Colonic mucosa (tissue), 4 donors: ENCODE measurements at places on chromosomes 1 and 21. TPM values are rescaled to one million over a fixed set of nuclear protein-coding genes. Genes with fewer than 3 reads are reported as not detected.

The FMO3 gene
- total RNA-seq, result 0.42 TPM

The RNF187 gene
- total RNA-seq, result 97.5 TPM

The ZYG11A gene
- 0.22 TPM for total RNA-seq

The SIM2 gene
- 0.08 TPM for total RNA-seq

The ESPN gene
- total RNA-seq, result 74.3 TPM

The REN gene
- total RNA-seq, result not detected

The DBT gene
- 20.3 TPM for total RNA-seq

The PRDM16 gene
- total RNA-seq, result 0.79 TPM

The PDIK1L gene
- total RNA-seq, result 12.5 TPM

DNA sequence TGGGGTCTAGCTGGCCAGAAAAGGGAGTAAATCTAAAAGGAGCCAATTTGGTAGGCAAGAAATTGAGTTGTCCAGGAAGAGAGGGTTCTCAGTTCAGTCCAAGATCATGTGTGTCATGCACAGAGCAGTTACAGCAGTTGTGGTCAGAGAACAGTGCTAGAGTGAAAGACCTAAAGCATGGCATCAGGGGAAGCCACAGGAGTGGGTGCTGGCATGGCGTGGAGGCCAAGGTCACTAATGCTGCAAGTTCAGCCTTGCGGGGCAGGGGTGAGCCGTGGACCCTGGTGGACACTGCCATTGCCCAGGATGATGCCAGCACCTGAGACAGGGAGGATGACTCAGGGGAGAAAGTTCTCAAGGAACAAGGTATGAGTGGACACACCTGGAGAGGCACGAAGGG, 16.6 kb upstream of the TMEM125 start:
- no peak for DNase-seq

GRCh38 chr1:160755911-160756848, 17.1 kb downstream of the SLAMF7 start:
- DNase-seq, result no peak

GRCh38 chr1:73401666-73402065, 796.3 kb downstream of the LRRIQ3 start:
- DNase-seq, result no peak

GRCh38 chr1:19138331-19138730, 71.7 kb downstream of the UBR4 start:
- DNase-seq, result no peak

DNA sequence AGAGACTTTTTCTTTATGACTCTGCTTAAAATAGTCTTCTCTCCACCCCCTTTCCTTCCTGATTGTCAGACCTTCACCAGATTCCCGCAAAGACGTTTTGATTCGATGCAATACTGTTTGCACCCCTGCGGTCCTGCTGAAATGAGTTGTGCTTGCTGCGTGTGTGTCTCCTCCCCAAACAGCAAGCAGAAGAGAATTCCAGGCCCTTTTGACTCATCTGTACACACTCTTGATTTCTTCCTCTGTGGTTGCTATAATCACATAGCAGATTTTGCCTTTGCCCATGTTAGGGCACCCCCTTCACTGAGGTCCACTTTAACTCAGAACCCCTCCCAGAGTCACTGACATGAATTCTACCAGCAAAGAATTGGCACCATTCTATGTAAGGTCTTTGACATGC, 136.5 kb downstream of the ZZZ3 start:
- no peak for DNase-seq

DNA sequence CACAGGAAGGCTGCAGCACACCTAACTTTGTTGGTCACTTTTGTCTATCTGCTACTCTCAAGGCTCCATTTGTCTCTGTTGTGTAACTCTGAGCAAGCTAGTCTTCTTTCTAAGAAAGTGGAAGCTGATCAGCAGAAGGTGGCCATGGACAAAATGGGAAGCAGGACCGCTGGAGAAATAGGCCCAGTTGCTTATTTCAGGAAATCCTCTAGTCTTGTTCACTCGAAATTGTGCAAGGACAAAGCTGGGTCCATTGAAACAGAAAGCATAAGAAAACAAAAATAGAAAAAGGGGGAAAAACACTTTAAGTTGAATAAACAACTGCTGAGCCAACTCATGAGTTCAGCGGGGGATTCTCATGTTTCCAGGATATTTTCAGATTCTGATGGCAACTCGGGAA, 150.1 kb downstream of the PBX1 start:
- DNase-seq, result no peak

DNA sequence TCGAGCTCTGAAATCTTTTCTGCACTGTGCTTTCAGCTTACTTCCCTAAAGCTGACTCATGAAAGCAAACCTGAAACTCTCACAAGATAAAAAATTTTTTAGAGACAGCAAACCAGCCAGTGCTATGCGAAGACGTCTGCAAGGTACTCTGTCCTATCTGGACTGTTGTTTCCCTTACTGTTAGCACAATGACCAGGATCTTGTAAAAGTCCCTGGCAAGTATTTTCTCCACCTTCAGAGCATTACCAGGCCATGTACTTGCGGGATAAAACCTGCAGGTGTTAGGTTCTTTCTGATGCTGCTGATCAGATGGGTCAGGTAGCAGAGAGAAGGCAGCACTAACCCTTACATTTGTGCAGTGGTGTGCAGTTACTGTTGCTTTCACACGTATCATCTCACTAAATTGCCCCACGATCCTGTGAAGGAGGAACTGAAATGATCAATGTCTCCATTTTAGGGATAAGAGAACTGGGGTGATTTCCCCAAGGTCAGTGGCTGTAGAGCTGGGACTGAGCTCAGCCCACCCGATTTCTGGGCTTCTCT, 56.6 kb downstream of the PLXNA2 start:
- DNase-seq, result no peak

- DNase-seq, result peak; percentile 34
Observed at GRCh38 chr1:81801651-81802456, 1.1 kb downstream of the ADGRL2 start.

DNA sequence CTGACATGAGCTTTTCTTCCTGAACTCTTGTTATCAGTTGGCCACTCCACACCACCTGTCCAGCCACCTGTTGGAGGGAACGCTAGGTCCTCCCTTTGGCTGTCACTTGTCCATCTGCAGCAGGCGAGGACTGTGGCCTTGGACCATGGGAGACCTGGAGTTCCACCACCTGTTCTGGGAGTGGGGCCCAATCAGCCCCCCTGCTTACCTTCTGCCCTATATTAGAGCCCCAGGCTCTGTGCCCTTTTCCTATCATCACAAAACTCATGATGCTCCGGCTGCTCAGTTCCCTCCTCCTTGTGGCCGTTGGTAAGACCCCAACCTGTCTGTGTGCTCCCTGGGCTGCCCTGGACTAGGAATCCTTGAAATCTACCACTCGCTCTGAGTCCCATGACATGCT, at the start of gene CELA3A:
Gene CELA3A, plus strand, starts transcription at position 249 of the 400 bp plus-strand sequence. Its CDS starts 18 bp downstream, at position 267.
- DNase-seq, result no peak

DNA sequence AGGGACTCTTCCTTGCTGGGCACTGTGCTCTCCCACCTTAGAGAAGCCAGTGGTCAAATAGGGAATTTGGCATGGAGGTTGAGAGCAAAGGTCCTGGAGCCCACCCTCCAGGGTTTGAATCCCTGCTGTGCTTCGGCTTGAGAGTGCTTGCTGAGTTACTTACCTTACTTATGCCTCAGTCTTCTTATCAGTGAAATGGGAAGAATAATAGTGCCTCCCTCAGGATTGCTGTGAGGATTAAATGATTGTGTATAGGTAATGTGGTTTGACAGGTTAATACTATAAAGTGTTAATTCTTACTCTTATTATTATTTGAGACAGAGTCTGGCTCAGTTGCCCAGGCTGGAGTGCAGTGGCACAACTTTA, 79.2 kb downstream of the HHAT start:
- no peak for DNase-seq

DNA sequence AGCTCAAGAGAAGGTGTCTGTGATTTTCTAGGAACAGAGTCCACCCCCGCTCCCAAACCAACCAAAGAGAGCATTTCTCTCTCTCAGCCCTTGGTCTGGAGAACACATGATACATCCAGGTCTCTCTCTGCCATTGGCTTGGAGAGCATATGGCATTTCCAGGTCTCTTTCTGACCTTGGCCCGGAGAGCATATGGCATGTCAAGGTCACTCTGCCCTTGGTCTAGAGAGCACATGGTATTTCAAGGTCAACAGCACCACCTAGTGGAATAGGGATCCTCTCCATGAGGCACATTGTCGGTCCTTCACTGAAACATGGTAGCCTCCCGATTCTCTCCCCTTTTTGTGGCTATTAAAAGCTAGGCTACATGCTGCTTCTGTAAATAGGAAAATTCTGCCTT, 437.7 kb upstream of the OLFM3 start:
- no peak for DNase-seq

GRCh38 chr1:82299656-82300055, 498.9 kb downstream of the ADGRL2 start:
- no peak for DNase-seq

GRCh38 chr1:59328353-59328752, 31.5 kb downstream of the FGGY start:
- DNase-seq, result no peak

DNA sequence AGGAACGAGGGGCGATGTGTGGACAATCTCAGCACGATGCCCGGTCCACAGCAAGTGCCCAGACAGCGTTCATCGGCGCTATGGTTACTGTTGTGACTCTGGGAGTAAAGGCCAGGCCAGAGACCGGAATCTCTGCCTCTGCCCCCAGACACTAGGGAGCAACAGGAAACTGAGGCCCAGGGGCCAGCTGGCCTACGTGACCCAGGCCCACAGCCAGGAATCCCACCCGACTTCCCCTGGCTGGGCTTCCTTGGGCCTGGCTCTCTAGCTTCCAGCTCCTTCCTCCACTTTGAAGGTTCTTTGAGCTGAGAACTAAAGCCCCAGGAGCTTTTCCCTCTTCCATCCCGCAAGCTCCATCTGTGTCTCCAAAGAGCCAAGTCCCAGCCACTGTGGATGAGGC, 4.6 kb downstream of the LRP8 start:
- no peak for DNase-seq

DNA sequence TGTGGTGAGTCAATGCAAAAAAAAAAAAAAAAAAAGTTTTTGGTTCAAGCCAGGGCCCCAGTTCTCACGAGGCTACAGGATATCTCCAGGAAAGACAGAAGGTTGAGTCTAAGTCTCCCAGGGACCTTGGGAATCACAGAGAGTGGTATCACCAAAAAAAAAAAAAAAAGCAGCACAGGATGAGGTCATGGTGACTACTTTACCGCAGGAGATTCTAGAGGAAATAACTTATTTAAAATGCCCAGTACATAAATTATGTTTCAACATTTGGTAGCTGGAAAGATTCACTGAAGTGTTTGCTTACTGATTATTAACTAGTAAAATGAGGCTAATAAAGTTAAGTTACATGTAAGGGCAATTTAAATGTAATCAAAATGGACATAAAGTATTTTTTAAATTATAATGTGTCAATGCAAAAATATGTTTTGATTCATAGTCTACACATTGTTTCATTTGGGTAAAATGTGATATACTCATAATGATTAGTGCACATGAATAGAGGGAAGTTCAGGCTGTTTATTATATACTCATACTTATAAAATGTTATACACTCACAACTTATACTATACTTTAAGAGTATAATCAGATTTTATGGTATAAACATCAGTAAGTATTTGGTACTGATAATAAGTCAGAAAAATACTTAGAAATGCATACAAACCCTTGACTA, 84.1 kb downstream of the PLPPR5 start:
- DNase-seq, result no peak

DNA sequence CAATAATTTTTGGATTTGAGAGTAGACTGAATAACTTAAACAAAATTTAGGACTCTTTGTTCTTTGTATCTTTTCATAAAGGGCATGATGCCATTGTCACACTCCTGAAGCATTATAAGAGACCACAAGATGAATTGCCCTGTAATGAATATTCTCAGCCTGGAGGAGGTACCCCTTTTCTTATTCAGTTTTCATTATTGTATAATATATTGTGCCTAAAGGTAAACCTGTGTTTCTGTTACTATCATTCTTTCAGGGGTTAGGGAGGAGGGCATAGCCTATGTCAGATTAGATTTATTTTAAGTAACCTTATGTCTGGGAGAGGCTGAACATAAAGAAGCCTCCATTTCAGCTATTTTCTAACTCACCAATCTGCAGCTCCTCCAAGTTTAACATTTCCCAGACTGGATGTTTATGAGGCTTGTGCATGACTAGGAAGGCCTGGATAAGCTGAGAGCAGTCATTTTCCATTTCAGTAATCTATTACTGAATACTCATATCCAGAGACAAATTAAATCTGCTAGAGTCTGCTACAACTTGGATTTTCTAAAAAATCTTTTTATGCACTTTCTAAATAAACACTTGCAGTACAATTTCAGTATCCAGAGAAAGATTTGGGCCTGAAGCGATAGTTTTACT, 132.1 kb downstream of the TNNI3K start:
- DNase-seq, result no peak

- peak; percentile 75 for DNase-seq
Observed at GRCh38 chr1:19704247-19705113, 39.8 kb downstream of the HTR6 start.

- DNase-seq, result no peak
Observed at GRCh38 chr1:199629624-199630023, 397.9 kb upstream of the NR5A2 start.

DNA sequence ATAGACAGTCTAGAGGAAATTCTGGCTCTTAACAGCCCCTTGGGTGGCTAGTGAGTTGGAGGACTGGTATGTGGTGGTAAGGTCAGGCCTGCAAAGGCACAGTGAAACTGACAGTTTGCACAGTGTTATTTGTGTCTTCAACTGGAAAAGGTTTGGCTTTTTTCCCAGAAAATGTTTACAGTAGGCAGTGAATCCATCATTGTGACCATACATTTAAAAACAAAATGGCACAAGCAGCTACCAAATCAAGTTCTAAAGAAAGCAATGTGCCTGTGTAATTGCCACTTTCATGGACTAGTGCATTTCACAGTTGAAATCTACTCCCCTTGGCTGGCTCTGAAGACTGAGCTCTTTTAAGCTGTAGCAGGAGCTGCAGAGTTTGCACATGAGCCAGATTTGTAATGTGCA, 24.8 kb downstream of the ATPAF1 start:
- DNase-seq, result peak; percentile 31

- DNase-seq, result peak; percentile 41
Observed at GRCh38 chr1:84145068-84145467, 997 bp downstream of the PRKACB start.

- DNase-seq, result no peak
Observed at GRCh38 chr1:167644551-167644950, 14.5 kb downstream of the RCSD1 start.

DNA sequence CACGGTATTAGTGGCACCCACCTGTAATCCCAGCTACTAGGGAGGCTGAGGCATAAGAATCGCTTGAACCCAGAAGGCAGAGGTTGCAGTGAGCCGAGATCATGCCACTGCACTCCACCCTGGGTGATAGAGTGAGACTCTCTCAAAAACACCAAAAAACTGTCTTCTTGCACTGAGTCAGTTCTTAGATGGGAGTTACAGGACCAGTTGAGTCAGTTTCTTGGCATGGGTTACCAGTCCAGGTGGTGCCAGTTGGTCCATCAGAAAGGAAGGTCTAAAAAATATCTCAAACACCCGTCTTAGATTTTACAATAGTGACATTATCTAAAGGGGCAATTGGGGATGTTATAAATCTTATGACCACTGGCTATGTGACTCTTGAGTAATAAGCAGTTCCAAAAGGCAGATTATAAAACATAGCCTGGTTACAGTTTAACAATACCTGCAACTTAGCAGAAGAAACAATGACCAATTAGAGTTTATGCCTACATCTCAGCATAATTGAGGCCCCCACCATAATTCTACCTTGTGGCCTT, 206.9 kb upstream of the FGGY start:
- DNase-seq, result peak; percentile 54

- peak; percentile 42 for DNase-seq
Observed at GRCh38 chr1:205344066-205344928, 12.4 kb downstream of the KLHDC8A start.
